ENCODE measurements at places on chromosomes 5 and 9.
A peak's percentile ranks its signal among the peaks of the same experiment; 100 is the strongest.

DNA sequence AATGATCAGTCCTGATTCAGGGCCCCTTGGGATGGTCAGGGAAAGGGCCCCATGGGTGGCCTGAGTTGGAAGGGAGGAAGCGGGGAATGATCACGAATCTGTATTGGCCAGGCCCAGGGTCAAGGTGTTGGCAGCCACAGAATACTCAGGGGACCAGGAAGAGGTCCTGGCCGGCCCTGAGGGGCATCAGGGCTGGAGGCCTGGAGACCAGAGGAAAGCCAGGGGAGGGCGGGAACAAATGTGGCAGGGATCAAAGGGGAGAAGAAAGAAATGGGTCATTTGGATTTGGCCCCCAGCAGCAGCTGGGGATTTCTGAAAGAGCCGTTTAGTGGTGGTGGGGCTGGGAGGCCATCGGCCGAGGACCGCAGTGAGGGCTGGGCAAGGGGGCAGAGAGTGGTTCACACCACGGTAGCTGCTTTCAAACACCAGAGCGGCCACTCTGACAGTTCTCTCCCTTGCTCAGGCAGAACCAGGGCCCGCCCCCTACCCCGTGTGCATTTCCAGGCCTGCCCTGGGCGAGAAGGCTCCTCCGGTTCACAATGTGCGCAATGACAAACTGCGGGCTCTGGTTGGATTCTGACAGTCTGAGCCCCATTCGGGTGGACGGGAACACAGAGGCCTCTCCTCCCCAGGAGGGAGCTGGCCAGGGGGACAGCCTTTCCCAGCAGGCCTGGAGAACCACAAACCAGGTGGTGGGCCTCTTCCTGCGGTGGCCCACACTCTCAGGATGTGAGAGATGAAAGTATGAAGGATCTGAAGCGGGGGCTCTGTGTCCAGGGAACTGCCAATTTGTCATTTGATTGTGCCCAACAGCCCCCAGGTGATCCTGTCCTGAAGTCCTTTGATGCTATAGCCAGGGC, 220.3 kb upstream of the IER5L start:
- no peak for DNase-seq

- DNase-seq, result no peak
Observed at GRCh38 chr5:126953640-126954039, 76.7 kb downstream of the MARCHF3 start.

DNA sequence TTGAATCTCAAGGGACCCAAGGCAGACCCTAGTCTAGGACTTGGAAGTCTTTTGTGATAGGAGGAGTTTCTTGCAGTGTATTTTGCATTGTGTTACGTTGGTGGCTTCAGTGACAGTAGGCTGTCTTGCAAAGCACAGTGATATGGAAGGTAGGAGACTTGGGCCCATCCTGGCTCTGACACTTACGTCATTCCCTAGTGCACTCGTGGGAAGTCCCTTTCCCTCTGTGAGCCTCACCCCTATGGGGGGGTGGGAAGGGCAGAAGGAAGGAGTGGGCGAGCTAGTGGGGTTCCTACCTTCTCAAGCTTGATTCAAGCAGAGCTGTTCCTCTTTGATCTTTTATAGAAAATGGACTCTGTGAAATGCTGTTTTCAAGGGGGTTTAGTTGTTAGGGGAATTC, 9.2 kb upstream of the TEX53 start:
- no peak for DNase-seq

DNA sequence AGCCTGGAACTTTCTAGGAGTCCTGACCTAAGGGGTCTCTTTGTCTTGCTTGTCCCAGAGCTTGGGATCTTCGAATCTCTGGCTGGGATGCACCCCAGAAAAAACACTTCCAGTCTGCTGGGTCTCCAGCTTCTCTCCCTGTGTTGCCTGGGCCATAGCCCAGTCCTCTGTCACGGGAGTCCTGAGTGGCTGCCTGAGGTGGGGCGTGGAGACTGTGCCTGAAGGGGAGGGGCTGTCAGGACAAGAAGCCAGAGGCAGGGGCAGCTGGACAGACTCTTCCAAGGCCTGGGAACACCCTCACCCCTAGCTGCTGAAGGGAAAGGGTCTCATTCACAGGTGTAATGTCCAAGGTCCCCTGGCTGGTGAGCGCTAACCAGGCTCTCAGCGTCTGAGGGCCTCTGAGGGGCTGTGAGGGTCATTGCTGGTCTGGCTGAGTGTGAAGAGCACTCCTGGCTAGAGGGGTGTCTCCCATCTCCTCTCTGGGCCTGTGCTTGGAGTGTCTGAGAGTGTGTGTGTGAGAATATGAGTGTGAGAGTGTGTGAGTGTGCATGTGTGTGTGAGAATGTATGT, 20.4 kb upstream of the COL27A1 start:
- no peak for DNase-seq

GRCh38 chr5:64451551-64451950, 54.3 kb upstream of the RGS7BP start:
- DNase-seq, result no peak

- no peak for DNase-seq
Observed at GRCh38 chr9:123105490-123105889, 72.0 kb downstream of the GPR21 start.

- DNase-seq, result no peak
Observed at GRCh38 chr5:69292306-69292705, 40.3 kb downstream of the CCDC125 start.

GRCh38 chr9:79564105-79564504, 7.7 kb upstream of the TLE4 start:
- no peak for DNase-seq

DNA sequence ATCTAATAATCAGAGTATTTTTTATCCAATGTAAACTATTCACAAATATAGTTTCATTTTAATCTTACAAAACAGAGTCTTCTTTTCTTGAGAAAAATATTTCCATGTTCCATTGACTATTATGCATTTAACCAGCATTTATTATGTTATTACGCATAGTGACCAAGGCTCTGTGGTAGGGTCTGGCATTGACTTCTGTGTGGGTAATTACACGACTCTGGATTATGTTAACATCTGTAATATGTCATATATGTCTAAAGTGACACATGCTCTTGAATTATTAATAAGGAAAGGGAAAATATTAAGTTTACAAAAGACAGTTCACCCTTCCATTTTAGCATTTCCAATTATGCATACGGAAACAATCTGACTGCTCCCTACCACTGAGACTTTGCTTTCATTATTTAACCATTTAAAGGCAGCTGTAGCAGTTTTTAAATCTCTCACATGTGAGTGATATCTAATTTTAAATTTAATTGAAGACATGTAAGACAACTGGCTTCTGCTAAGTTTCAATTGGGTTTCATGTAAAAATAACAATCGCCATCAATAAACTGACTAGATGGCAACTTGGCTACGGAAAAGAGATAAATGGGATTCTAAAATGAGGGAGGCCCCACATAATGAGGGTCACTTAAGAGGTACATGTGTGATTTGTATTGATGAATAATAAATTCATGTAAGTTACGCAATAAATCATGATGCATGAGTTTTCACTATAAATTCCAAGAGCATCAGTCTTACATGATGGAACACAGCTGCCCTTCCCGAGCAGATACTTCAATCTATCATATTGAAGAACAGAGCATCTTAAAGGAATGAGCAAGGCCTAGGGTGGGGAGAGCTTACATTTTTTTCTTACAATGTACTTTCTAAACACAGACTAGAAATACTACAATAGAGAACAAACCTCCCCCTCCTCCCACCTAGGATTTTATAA, 1056.8 kb downstream of the MAT2B start:
- DNase-seq, result no peak

DNA sequence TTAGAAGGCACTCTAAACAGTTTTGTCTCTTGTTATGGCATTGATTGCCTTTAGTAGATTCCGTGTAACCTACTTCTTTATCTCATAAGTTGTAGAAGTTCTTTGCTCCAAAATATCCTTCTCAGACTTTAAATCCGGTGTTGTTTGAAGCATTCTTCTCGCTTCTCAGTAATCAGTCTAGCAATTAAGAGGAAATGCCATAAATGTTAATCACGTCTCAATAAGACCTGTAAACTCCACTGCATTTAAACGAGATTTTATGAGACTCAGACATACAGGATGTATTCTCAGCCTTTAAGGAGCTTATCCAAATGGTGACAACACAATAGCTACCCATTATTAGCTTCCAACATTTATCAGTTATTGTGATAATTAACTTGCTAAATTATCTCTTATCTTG, 7.7 kb upstream of the C5 start:
- no peak for DNase-seq

GRCh38 chr5:171776770-171777759, 8.6 kb upstream of the SMIM23 start:
- DNase-seq, result no peak

DNA sequence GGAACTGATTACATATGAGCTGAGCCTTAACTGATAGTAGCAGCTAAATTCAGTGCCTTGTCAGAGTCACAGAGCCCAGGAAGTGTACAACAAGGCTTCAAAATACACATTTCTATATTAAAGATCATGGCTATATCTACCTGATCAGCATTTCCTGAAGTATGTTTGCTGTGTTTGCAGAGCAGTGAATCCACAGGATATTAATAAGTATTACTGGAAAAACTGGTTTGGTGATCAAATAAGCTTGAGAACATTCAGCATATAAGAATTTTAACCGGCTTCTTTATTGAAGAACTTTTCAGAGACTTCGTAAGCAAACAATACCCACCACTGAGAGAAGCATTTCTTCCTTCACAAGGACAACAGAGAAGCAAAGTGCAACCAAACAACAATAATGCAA, 227.0 kb downstream of the ELAVL2 start:
- no peak for DNase-seq

GRCh38 chr9:115633104-115633503, 515.1 kb upstream of the TNC start:
- DNase-seq, result no peak

DNA sequence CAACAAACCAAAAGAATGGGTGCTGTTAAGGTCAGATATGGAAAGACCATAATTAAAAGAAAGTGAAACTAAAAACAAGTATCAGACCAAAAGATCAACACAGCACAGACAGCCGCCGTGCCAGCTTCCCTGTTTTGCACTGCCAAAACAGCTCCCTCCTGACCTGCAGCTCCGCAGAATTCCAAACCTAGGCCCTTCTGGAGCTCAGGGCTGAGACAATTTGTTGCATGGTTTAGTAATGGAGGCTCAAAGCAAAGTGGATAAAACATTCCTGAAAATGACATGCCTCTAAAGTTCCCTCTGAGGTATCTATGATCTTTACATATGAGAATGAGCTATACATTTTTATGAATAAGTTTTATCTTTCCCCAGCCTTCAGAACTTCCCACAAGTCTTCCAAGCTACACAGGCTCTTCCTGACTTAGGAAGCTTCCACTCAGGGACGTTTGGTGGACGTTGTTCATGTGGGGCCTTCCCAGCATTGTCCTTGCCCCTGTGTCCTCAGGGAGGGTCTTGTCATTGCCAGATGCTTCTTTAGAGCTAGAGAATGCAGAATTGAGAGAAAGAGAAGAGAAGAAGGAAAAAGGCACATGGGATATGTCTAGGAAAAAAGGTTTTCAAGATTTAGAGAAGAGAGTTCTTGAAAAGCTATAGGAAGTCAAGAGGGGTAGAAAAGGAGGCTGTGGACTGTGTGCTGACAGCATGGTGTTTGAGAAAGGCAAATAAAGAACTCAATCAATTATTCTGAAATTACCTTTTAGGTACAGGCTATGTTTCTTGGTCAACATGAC, 28.4 kb upstream of the SSBP2 start:
- DNase-seq, result no peak

- DNase-seq, result no peak
Observed at GRCh38 chr5:74017786-74018211, 391.8 kb downstream of the ARHGEF28 start.

GRCh38 chr5:153794327-153794726, 244.4 kb downstream of the FAM114A2 start:
- no peak for DNase-seq

- DNase-seq, result no peak
Observed at GRCh38 chr5:123950701-123951581, 439.0 kb downstream of the CSNK1G3 start.

GRCh38 chr5:134524826-134525682, at the start of gene JADE2:
Gene JADE2, plus strand, starts transcription at chr5:134525670. Its CDS starts 10,188 bp downstream, at chr5:134535858.
- no peak for DNase-seq

GRCh38 chr5:29230591-29230990, 1962.9 kb upstream of the CDH6 start:
- DNase-seq, result no peak

- no peak for DNase-seq
Observed at GRCh38 chr5:113748403-113748802, 234.9 kb downstream of the YTHDC2 start.

- no peak for DNase-seq
Observed at GRCh38 chr5:115584501-115584900, 17.8 kb downstream of the TICAM2 start.

DNA sequence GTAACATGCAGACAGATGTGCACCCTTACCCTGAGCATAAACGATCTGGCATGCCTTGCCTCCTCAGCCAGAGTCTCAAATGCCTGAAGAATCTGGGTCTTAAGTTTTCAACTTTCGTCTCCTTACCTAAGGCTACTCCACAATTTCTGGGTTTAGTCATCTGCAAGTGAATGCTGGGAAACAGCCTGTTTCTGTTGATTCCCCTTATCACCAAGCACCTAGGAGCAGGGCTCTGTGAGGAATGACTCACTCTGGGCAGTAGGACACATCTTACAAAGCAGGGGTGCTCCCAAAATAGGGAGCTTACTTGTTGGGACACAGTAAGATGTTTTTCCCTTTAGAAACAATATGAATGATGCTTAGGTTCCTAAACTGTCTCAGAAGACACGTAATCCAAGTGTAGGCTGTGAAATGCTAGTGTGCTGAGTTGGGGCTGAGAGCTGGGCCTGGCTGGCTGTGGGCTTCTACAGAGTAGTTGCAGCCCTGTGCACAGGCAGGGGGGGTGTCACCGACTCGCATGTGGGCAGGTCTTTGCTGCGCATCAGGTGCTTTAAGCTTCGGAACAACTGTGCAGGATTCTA, 58.0 kb downstream of the DAP start:
- no peak for DNase-seq

- no peak for DNase-seq
Observed at GRCh38 chr5:169744336-169744735, 107.3 kb downstream of the DOCK2 start.

DNA sequence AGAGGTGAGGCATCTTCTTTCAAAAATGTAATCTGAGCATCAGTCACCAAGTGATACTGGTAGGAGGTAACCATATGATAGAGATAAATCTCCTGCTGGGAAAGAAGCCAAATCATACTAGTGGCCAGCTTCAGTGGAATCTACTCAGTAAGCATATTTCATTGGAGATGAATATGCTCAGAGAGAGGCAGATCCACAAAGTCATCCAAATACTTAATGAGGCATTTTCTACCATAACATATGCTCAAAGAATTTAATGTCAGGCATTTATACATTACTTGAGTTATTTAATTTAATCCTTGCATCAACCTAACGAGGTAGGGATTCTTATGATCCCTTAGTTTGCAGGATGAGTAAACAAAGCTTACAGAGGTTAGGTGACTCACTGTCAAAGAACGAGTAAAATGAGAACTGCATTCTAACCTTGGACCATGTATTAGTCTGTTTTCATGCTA, 50.9 kb upstream of the DMRTA1 start:
- DNase-seq, result no peak

GRCh38 chr5:171449426-171449825, 30.0 kb downstream of the FGF18 start:
- no peak for DNase-seq

GRCh38 chr9:108444400-108445358, 411.1 kb downstream of the ACTL7B start:
- peak; percentile 98 for DNase-seq
